Uterus (tissue), 4 donors: ENCODE measurements at places on chromosomes 16 and 17.

DNA sequence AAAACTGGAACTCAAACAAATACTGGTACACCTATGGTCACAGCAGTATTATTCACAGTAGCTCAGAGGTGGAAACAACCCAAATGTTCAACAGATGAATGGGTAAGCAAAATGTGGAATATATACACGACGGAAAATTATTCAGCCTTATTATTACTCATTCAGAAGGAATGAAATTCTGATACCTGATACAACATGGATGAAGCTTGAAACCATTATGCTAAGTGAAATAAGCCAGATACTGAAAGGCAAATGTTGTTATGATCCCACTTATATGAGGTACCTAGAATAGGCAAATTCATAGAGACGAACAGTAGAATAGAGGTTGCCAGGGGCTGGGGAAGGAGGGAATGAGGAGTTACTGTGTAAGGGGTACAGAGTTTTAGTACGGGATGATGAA is 27.1 kb upstream of the MYLK3 start:
- DNase-seq, result no peak

GRCh38 chr17:80126449-80126715 is 20.5 kb downstream of the EIF4A3 start:
- no peak for DNase-seq

DNA sequence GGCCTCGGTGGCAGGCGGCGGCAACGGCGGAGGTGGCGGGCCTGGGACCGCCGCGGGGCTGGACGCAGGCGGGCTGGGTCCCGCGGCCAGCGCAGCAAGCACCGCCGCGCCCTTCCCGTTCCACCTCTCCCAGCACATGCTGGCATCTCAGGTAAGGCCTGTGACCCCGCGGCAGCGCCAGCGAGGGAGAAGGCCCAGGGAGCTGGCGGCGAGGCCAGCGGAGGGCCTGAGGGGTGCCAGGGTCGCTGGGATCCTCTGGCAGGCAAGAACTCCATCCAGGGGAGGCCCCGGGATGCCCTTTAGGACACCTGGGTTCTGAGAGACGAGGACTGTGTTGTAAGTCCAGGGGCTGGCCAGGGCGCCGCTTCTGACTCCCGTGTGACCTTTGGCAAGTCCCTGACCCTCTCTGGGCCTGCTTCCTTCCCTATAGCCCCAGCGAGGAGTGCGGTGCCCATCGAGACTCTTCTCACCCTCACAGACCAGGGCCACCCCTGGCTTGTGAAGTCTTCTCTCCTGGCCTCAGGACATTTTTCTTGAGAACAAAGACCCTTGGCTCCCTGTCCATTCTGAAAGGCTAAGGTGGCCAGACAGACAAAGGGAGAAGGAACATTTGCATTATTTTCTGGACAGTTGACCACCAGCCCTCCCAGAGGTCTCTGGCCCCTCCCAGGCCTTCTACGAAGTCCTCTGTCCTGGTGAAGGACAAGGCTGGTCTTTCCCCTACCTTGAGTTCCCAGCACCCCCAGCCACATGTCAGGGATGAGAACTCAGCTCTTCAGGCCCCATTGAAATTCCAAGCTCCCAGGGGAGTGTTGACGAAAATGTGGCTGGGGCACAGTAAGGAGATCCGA is 6.3 kb downstream of the TBX2 start:
- no peak for DNase-seq

GRCh38 chr16:68084504-68085258 is 489 bp upstream of the NFATC3 start:
- peak; percentile 88 for DNase-seq

GRCh38 chr17:9517396-9517795 is 58.2 kb downstream of the STX8 start:
- no peak for DNase-seq

GRCh38 chr17:73589363-73589980 is 54.8 kb downstream of the SDK2 start:
- no peak for DNase-seq

GRCh38 chr17:5527601-5528250 is 41.4 kb downstream of the MIS12 start:
- DNase-seq, result no peak
